ENCODE measurements at places on chromosomes 16 and 17.

GRCh38 chr16:19520861-19521331 is 1.0 kb downstream of the GDE1 start:
- no peak for DNase-seq

DNA sequence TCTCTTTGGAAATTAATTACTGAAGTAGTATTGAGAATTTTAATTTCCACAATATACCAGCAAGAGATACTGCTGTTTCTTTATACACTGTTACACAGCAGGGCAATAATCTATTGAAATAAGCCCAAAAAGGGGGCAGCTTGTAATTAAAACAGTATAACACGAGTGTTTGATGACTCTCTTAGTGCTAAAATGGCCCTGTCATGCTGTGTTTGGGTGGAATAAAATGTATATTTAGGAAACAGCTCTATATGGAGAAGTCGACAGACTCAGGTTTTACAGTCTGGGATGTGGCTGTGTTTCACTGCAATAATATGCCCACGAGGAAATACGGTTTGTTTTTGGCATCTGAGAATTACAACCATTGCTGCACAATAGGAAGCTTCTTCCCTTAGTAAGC is 537.7 kb upstream of the HSBP1 start:
- no peak for DNase-seq

DNA sequence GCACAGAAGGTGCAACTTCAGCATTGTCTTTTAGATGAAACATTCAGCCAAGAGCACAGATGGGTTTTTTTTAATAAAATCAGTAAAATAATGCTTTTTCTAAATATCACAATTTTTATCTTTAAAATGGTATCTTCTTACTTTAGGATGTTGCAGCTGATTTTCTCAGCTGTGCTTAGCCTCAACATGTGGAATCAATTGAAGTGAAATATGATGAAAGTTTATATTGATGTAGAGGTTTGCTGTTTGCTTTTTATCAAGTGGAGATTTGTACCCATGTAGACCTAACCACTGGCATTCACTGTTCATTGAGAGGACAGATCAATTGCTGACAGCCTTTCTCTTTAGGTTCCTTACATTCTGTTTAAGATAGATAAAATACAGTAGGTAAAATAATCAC is 107.8 kb downstream of the CYB561 start:
- DNase-seq: no peak

DNA sequence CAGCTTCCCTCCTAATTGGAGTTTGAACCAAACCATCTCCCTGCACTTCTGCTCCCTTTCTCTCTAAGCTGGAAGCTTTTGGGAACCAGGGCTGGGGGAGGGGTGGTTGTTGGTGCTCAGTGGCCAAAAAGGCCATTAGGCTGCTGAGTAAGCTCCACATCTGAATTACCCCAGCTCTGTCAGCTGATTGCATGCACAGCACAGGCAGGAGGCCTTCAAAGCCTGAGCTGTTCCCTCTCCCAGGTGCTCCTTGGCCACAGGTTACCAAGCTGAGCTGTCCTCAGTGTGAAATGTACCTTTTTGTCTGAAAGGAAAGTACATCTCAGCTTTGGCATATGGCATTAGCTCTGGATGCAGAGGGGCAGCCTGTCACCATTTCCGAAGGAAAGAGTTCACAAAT is 6.2 kb upstream of the TBKBP1 start:
- DNase-seq: no peak

GRCh38 chr16:88561485-88562359 is 8.5 kb upstream of the ZC3H18 start:
- DNase-seq: peak; percentile 69

DNA sequence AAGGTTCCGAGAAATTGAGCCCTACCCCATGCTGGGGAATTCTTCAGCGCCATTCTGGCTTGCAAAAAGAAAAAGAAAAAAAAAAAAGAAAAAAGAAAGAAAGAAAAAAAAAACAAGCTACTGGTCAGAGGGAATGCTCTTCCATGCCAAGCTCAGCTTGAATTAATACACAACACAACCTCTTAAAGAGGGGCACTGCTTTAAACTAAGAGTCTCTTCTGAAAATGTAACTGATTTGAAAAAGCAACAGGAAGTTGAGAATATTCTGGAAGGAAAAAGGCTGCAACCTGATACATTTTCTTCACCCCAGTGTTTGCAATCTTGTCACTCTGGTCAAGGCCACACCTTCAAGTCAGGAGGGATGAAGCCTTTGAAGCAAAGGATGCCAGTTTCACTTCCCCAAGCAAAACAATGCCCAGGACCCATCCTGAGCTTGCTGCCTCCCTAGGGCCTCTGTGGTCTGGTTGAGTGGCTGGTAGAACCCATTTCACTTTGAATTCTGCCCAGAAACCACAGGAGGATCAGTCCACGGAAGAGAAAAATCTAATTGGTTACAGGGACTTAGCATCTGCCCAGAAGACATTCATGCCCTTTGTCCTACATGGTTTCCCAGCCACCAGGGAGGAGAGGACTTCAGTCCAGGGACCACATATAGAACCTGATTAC is 389.7 kb downstream of the SOX9 start:
- no peak for DNase-seq

DNA sequence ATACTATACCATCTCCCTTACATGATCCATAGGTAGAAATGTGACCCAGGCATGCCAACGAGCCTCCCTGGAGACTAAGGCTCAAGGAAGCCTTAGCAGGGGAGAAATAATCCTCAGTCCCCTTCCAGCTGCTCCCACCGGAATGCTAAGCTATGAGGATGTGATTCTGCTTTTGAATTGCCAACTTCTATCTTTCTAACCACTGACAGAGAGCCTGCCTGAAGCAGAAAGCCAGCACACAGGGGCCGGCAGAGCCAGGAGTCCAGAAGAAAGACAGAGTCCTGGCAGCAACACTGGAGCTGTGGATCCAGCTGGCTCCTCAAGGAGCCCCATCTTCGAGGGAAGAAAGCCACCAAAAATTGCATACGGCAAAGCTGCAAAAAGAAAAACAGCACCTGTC is 579.6 kb upstream of the CDH5 start:
- no peak for DNase-seq

GRCh38 chr17:51955245-51955644 is 203.3 kb downstream of the CA10 start:
- DNase-seq: no peak

DNA sequence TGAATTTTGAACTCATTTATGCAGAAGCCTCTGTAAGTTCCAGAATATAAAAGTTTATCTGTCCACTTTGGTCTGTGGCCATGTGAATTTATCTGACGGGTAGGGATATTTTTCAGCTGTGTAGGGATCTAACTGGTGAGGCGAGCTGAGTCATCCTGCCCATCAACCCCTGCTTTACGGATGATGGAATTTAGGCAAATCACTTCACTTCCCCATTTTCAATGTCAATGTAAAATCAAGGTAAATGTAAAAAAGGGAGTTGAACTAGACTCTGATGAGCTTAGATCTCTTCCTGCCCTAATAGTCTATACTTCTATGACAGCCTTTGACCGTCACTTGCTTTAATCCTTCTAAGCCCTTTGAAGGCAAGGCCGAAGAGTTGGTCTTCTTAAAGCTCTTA is 2.6 kb downstream of the SLC16A6 start:
- DNase-seq: no peak

DNA sequence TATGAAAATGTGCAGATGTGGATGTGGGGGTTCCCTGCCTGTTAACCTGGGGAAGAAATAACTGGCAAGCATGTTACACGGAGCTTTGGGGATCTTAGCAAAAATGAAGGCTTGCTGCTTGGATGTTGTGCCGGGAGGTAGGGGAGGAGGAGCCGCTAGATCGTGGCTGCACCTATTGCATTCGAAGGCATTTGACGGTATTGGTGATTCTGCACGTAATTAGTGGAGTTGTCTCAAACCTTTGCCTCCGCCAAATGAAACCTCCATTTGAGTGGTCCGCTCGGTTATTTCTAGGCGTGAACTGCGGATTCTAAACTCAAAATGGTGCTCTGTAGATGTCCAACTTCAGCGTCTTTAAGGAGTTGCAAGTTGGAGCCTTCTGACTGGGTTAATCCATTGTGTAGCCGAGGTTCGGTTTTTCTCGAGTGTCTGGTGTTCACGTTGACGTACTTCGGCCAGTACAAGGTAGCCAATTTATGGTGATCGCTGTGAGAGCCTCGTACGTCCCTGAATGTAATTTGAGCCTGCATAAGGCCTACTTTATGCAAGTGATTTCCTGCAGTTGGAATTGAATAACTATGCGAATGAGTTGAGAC is 1.5 kb downstream of the TNRC6C start:
- DNase-seq: peak; percentile 40

DNA sequence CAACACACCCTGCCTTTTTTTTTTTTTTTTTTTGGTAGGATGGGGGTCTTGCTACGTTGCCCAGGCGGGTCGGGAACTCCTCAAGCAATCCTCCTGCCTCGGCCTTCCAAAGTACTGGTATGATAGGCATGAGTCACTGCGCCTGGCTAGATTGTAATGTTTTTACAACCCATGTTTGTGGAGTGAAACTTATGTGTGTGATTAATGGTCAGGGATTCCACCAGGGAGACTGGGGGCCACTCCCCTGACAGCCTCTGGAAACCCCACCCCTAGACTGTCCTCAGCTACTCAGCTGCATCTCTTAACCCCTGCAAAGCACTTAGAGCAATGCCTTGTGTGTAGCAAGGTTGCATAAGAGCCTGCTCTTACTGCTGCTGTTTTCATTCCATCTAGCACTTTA is 220.5 kb downstream of the PARN start:
- no peak for DNase-seq

GRCh38 chr16:10964039-10964890 is 19.9 kb downstream of the CLEC16A start:
- peak; percentile 83 for DNase-seq

- DNase-seq: peak; percentile 65
These were observed 4.7 kb downstream of the COQ7 start for GRCh38 chr16:19071811-19072777.

GRCh38 chr17:80029258-80029974 is 6.3 kb downstream of the TBC1D16 start:
- DNase-seq: no peak

DNA sequence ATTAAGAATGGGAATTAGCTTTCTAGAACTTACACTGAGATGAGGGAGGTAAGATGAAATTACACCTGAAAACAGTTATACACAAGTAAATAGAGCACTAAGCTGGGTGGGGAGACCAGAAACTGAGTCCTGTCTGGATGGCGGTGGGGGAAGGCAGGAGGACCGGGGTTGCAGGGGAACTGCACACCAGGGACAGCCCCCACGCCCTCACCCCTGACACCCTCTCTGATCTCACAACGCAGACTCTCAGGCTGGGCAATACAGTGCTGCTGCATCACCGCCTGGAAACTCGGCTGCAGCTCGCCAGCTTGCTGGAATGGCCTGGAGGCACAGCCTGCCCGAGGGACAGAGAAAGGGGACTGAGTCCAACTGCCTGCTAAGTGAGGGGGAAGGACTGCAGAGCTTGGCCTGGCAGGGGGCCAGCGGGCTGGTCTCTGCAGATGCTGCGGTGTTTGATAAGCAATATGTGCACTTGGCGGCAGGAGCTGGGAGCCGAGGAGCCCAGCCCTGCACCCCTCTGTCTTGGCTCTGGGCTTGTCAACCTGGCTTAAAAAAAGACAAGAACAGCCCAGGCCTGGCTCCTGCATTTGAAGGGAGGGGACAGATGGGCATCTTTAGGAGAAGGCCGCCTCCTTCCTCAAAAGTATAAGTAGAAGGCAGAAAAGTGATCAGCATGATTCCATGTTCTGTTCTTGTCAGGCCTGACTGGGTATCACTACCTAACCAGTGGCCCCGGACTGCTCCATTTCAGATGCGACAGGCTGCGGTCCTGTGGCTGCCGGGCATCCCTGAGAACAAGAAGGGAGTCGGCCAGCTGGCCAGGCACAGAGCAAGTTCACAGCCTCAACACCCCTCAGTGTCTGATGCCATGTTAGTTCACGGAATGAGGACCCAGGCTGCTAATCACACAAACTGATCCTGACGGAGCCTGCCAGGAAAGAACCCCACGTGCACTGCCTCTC is 30.2 kb downstream of the SPHK1 start:
- DNase-seq: no peak

- DNase-seq: no peak
These were observed 43.2 kb downstream of the RPA1 start for GRCh38 chr17:1872976-1873375.

DNA sequence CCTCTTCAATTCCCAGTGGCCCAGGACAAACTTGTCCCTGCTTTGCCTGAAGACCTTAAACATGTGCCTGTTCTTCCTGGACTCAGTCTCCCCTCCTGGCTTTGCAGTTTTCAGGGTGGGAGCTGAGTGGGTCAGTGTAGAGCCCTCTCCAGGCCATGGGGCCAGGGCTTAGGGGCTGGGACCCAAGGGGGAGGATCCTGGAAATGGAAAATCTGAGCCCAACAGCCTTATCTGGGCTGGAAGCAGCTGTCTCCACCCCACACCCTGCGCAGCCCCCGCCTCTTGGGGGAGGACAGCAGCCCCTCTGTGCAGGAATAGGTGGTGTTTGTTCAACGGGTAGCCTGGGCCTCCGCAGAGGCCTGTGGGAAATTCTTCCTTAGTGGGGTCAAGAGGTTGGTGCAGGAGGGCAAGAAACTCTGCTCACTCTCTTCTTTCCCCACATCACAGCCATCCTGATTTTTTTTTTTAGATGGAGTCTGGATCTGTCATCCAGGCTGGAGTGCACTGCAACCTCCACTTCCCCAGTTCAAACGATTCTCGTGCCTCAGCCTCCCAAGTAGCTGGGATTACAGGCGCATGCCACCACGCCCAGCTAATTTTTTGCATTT is 6.8 kb upstream of the SMTNL2 start:
- no peak for DNase-seq

DNA sequence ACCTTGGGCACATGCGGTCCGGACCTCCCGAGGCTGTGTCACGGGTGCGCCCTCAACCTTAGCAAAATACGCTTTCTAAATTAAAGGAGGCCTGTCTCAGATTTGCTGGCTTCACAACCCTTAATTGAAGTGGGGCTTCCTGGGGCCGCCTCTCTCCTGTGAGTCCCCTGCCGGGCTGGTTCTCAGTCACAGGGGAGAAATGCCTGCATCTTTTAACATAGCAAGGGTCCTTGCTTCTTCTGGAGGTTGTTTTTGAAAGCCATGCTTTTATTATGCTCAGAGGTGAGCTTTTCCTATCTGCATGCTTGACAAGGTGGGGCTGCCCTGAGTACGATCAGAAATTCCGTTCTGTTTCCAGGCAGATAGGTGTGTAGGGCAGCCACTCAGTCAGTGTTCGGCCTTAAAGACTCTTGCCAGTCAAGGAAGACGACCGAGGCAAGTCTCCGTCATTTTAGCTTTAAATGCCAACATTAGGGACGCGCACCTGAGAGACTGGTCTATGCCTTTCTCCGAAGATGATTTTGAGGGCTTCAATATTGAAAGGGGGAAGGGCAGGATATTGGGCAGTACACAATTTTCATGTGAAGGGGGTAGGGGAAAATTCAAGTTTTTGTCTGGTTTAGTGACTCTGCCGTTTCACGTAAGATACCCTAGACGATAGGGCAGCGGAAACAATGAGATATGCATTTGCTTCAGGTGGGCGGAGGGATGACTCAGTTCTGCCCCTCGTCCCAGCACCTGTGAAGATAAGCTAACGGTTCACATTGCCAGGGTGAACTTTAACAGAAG is 5.5 kb upstream of the SLC7A5 start:
- DNase-seq: no peak

GRCh38 chr16:83345846-83346640 is 461.7 kb upstream of the HSBP1 start:
- no peak for DNase-seq
